Stimulated activated CD4-positive, alpha-beta T cell treated with anti-CD3 and anti-CD28 coated beads, Interleukin-1b, Interleukin-23, amount 100 ng/mL, for 1 hour (primary cell): ENCODE measurements at places on chromosomes 12 and 14.

DNA sequence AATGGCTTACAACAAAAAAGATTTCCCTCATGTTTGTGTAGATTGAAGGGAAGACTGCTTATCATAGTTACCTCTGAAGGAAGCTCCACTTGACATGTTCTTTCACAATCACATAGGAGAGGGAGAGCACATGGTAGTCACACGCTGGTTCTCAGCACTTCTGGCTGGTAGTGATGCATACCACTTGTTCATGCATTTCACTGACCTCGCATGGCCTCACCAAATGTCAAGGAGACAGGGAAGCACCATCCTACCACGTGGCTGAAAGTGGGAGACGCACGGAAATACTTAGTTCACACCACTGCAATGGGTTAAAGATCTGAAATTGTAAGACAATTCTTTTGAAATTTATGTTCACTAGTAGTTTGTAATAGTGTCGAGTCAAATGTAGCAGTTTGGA, 74.0 kb downstream of the PDE3A start:
- DNase-seq: no peak

- DNase-seq: no peak
Observed at GRCh38 chr12:30345744-30346471, 349.8 kb downstream of the IPO8 start.

DNA sequence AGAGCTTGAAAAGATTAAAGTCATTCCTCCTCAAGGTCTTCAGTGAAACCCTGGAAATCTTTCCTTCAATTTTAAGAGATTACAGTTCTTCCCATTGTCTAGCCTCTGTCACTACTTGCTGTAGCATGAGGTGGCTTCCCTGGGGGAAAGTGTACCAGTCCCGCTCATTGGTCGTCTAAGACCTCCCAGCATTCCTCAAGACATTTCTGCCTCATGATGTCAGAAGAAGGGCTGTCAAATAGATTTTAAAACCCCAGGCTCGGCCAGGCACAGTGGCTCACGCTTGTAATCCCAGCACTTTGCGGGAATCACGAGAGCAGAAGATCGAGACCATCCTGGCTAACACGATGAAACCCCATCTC, 46.7 kb downstream of the SMUG1 start:
- no peak for DNase-seq

DNA sequence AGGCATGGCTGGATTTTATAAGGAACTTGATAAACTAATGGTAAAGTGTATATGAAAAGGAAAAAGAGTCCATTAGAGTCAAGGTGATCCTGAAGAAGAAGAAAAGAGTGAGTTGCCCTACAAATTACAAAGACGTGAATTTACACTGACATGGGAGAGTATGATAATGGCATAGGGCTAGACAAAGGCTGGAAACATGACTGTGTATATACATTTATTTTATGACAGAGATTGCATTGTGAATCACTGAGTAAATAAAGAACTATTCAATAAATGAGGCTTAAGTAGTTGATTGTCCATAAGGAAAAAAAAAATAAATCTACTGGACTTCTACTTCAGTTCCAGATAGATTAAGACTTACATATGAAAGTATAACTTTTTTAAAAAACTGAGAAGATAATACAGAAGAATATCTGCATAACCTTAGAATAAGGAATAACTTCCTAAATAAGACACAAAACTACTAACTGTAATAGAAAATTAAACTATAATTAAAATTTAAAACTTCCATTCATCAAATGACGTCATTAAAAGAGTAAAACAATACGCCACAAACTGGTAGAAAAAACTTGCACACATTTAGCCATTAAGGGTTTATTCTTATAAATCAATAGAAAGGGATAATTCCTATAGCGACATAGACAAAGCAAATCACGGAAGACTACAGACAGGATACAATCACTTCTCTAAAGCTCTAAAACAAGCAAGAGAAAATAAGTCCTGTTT, 278.5 kb downstream of the NOVA1 start:
- no peak for DNase-seq

GRCh38 chr12:62933220-62933601, 1.7 kb downstream of the PPM1H start:
- DNase-seq: no peak

GRCh38 chr12:2283916-2284315, 231.1 kb downstream of the CACNA1C start:
- no peak for DNase-seq

DNA sequence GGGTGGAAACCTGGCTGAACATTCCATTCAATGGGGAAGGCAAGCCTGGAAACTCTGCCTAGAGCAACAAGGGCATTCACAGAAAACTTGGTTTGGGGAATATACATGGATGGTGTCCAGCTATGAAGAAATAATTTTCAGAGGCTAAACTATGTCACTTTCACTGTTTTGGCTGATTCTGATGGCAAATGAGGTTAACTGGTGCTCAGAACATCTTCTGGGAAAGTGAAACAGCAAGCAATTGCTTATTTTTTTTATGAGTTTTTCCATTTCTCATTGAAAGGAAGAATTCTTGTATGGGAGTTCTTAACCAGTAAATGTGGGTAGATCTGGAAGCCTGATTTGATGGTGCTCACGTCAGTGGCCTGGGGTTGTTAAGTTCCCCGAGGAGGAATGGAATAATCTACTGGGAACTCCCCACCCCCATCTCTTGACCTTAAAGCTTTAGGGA, 132.8 kb upstream of the BTG1 start:
- DNase-seq: no peak

DNA sequence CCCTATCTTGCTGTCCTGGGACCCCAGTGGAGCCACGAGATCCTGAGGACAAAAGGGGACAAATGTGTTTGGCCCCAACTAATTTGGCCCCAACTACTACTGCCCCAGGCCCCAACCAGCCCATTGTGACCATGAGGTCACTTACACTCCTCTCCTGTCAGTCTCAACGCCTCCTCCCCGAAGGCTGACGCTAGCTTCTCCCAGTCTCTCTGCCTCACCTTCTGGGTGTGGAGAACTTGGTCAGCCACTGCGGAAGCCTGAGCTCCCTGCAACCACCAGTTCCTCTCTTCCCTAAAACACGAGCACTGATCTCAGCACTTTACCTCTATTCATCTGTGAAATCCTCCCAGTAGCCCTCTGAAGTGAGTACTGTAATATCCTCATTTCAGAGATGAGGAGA, 13.3 kb downstream of the FAM181A start:
- DNase-seq: no peak

DNA sequence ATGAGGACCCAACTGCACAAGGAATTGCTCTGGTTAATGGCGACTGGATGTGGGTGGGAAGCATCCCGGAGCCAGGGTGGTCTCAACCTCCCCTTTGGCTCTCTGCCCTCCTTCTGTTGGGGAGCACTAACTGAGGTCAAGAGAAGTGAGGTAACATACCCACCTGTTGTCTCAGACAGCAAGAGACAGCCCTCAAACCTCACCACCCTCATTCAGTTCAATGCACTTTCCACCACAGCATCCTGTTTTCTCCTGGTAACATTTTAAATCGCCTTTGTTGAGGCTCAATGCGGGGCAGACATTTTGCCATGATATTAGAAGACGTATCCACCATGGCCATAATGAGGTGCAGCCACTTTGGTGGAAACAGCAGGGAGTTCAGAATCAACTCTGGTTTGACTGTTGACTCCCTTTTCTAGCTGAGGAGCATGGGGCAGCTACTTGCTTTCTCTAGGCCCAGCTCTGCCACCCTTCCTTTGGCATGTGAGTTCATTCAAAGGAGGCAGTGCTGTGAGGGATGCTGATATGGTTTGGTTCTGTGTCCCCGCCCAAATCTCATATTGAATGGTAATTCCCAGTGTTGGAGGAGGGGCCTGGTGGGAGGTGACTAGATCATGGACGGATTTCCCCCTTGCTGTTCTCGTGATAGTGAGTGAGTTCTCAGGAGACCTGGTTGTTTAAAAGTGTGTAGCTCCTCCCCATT, 338.6 kb downstream of the PCNX1 start:
- DNase-seq: no peak

GRCh38 chr12:110760204-110760609, 17.5 kb upstream of the PPP1CC start:
- no peak for DNase-seq

GRCh38 chr12:89350630-89351488, 1.4 kb downstream of the DUSP6 start:
- DNase-seq: no peak

DNA sequence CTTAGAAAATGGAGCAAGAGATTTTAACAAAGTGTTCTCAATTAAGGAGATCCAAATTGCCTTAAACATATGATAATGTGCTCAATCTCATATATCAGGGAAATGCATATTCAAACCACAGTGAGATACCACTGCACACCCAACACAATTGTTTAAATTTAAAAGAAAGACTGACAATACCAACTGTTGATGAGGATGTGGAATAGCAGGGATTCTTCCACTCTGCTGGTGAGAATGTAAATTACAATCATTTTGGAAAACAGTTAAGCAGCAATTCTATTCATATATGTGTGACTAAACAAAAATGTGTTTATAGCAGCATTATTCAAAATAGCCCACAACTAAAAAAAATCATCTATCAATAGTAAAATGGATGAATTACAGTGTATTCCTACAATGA, 144.2 kb downstream of the KICS2 start:
- no peak for DNase-seq

- DNase-seq: no peak
Observed at GRCh38 chr14:104706733-104707607, 17.1 kb upstream of the ADSS1 start.

- no peak for DNase-seq
Observed at GRCh38 chr12:121996050-121996944, 25.4 kb upstream of the BCL7A start.

DNA sequence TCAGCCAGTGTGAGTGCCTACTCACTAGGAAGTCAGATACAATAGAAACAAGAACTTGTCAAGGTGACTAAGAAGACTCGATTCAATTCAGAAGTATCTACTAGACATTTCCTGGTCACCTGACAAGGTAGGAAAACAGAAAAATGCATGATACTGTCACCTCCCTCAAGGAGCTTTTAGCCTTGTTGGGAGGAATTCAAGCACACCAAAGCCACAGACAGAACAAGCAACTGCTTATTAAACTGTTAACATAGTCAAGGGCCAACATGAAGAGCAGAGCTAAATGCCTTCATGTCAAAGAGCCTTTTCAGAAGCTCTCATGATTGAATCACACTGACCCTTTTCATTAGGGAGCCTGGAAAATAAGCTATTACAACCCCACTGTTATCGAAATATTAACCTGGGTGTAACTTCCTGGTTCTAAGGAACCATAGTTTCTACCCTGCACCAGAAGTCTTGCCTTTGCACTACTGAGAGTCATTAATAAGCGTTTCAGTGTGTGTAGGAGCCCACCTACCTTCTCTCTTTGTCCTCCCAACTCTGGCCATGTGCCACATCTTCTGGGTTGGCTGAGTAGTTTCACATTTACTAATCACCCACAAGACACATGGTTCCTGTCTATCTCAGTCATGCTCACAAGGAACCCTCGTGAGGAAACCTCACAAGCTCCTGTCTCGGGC, 31.0 kb upstream of the LGALS3 start:
- DNase-seq: no peak

GRCh38 chr12:103915306-103915705, 14.9 kb upstream of the HSP90B1 start:
- DNase-seq: no peak

DNA sequence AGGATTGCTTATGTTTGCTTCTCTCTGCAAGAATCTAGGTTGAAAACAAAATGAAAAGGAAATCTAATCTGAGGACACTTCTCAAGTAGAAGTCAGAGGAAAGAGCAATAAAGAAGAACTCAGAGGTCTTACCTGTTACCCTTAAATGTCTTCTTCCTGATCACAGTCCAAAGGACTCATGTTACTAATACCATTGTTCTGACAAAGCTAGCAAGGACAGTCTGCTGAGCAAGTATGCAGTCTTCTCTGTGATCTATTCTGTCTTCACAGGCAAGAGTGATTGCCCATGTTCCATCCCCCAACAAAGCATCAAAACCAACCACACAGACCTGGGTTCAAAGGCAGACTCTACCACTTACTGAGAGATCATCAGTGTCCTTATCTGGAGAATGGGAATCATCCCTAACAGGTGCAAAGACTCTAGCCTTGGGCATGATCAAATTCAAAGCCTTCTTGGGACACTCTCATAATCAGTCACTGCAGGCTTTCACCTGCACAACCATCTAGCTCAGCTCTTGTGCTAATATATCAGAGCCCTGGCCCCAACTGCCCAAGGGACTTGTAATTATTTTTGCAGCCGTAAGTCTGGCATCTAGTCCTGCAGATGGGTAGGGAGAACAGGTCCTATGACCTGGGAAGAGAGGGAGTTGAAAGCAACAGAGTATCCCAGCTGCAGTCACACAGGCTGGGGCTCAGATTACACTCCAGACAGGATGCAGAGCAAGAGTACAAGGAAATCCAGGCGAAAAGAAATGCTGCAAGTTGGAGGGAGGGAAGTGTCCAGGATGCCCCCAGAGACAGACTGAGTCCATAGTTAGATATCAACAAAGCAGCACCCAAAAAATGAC, 97.9 kb upstream of the NUDT4 start:
- DNase-seq: no peak

GRCh38 chr12:32944195-32944594, 47.6 kb upstream of the PKP2 start:
- no peak for DNase-seq

DNA sequence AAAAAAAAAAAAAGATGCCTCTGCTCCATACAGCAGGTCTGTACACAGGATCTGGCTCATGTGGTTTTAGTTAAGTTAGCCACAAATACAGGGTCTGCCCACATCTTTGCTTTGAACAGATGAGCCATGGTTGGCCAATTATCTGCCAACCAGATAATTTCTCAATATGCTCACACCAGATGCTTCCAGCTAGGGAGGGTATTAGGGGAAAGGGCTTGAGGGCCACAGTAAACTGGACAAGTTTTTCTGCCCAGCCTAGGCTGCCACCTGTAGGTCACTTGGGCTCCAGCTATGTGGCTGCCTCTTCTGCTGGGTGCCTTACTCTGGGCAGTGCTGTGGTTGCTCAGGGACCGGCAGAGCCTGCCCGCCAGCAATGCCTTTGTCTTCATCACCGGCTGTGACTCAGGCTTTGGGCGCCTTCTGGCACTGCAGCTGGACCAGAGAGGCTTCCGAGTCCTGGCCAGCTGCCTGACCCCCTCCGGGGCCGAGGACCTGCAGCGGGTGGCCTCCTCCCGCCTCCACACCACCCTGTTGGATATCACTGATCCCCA, 776 bp downstream of the RDH5 start:
- no peak for DNase-seq

GRCh38 chr14:77023001-77023996, 5.2 kb downstream of the IRF2BPL start:
- DNase-seq: no peak

DNA sequence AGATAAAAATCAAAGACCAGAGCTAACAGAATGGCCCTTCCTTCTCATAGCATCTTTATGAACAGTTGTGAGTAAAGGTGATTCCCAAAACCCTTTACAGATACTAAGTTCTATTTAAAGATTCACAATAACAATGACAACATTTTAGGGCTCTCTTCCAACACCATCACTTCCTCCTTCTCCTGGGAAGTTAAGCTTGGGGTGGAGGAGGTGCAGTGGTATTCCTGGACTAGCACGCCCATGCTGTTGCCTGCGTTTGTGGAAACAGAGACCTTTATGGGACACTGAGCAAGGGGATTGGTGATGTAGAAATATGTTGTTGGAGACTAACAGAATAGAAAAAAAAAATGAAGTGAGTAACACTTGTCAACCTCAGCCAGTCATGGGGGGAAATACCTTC, 22.5 kb downstream of the SYNE2 start:
- DNase-seq: no peak
